ENCODE measurements at places on chromosomes 5 and 9.

DNA sequence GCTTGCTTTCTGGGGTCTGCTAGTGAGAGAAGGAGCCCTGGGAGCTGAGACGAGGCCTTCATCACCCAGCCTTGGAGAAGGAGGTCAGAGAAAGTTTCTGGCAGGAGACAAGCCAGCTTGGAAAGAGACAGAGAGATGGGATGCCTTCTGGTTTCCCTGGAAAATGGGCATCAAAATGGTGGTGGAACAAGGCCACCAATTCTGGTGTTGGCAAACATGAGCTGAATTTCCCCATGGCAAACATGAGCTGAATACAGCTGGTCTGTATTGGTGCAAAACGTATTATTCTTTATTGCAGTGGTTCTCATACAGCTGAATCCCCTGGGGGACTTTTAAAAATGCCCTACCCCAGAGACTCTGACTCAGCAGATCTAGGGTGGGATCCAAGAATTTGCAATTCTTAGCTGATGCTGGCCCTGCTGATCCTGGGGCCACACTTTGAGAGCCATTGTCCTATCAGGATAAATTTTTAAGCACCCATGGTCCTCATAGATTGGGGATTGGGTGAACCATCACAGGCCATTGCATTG, 39.1 kb upstream of the S1PR3 start:
- DNase-seq: no peak

DNA sequence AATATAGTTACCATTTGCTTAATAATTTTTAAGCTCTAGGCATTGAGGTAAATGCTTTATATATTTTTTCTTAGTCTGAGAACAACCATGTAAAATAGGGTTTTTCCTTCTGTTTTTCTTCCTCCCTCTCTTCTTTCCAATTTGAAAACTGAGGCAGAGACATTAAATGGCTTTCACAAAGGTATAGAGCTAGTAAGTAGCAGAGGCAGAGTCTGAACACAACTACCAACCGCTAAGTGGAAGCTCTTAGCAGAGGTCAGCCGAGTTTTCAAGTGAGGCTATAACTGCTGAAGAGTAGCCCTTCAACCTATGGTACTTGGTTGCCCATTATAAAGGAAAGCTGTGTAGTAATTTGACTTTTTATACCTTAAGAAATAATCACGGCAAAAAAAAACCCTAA, 187.1 kb downstream of the MEF2C start:
- no peak for DNase-seq

DNA sequence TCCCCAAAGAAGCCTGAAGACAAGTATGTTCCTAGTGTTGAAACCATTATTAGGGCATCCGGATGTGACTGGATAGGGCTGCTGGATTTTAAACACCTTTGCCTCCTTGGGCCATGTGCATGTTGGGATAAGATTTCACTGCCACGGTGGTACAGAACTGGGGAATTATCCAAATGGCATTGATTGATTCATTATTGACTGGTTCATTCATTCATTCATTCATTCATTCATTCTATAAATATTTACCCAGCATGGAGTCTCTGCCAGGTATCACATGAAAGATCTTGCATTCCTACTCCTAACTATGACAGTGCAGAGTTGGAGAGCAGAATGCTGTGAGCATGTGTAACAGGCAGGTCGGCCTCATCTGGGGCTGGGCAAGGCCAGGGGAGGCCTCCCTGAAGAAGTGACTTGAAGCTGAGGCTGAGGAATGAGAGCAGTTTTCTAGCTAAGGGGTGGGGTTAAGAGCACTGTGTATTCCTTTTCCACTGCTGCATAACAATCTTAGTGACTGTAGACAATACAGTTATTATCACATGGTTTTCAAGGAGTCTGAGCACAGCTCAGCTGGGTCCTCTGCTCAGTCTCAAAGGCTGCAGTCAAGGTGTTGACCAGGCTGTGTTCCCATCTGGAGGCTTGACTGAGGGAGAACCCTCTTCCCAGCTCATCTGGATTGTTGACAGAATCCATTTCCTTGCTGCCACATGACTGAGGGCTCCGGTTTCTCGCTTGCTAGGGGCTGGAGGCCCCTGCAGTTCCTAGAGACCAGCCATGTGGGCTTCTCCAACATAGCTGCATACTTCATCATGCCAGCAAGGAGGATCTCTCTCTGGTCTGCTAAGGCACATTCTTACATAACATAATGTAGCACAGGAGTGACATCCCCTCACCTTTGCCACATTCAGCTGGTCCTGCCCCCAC, 35.7 kb downstream of the AK8 start:
- DNase-seq: no peak

- DNase-seq: no peak
Measured at GRCh38 chr9:136531186-136531903, 14.5 kb downstream of the NOTCH1 start.

GRCh38 chr5:100846772-100847171, 56.3 kb downstream of the ST8SIA4 start:
- DNase-seq: no peak

GRCh38 chr5:145872486-145872885, 328 bp downstream of the GRXCR2 start:
- no peak for DNase-seq

All from natural killer cell treated with Interleukin-12 subunit alpha and Interleukin-12 subunit beta and Interleukin-15 and Interleukin-18, amount 100 ng/mL, for 72 hours (primary cell).